ENCODE measurements at places on chromosomes 13 and 19.

DNA sequence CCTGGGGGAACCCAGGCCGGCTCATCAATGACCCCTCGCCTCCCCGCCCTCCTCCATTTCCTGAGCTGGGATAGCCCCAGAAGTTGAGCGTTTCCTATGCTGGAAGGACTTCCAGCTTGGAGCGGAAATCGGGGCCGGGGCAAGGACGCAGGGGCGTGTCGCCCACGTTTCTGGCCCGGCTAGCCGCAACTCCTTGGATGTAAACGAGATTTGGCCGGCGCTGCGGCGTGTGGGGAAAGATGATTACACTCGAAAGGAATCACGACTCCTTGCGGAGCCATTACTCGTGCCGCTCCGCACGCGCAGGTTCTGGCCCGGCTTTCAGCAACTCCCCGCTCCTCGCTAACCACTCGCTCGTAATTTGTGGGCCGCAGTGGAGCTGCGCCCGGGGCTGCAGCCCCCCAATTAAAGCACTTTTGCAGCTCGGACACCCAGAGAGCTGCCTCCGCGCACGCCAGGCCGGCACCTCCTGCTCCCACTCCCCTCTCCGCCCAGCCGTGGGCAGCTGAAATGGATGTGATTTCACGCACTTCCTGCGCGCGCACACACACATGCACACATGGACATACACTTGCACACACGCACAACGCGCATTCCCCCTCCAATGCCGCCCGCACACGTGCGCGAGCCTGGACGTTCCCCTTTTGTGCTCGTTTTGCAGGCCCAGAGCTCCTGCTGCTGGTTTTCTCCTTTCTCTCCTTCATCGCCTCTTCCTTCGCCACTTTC lies 15.7 kb downstream of the ZIC5 start:
- no peak for DNase-seq

GRCh38 chr13:67123165-67123564 lies 107.0 kb downstream of the PCDH9 start:
- DNase-seq: no peak

GRCh38 chr19:31515931-31516330 lies 166.7 kb upstream of the TSHZ3 start:
- no peak for DNase-seq

- no peak for DNase-seq
Measured at GRCh38 chr13:111857336-111857735, 209.6 kb upstream of the SOX1 start.

DNA sequence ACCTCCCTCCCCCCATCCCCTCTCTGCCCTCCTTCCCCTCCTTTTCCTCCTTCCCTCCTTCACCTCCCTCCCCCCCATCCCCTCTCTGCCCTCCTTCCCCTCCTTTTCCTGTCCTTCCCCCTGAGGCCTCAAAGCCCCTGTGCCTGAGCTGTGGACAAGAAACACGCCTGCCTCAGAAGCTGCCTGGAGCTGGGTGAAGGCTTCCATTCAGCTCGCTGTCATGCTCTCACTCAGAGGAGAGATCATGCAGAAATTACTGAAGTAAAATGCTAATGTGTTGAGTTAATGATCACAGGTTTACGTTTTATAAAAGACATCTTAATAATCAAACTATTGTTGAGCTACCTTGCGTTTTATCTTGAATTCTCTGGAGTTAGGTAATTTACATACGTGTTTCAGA lies 114.5 kb downstream of the ATP11A start:
- DNase-seq: no peak

GRCh38 chr19:7152568-7152967 lies 83.1 kb downstream of the ZNF557 start:
- DNase-seq: no peak

DNA sequence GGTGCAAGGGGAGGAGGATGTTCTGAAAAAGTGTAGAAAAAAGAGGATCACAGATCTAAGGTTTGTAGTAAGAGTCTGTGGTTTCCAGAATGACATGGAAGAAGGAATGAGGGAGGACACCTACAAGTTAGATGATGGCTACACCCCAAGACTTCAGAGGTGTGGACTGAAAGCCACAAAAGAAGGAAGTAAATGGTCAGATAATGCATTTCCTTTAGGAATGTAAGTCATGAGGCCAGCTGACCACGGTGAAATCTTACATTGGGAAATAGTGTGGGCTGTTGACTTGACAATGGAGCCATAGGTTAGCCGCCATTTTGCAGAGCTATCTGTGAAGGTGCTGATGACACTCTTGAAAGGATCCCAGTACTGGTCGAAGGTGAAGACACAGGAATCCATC lies 25.3 kb upstream of the FBXO27 start:
- no peak for DNase-seq

GRCh38 chr19:31390711-31391110 lies 41.5 kb upstream of the TSHZ3 start:
- no peak for DNase-seq

GRCh38 chr13:48769107-48769704 lies 115.5 kb downstream of the CYSLTR2 start:
- DNase-seq: peak; percentile 72

GRCh38 chr19:35330475-35330874 lies 1.5 kb downstream of the CD22 start:
- DNase-seq: no peak

- no peak for DNase-seq
Measured at GRCh38 chr13:73816702-73817101, 317.5 kb downstream of the KLF12 start.

DNA sequence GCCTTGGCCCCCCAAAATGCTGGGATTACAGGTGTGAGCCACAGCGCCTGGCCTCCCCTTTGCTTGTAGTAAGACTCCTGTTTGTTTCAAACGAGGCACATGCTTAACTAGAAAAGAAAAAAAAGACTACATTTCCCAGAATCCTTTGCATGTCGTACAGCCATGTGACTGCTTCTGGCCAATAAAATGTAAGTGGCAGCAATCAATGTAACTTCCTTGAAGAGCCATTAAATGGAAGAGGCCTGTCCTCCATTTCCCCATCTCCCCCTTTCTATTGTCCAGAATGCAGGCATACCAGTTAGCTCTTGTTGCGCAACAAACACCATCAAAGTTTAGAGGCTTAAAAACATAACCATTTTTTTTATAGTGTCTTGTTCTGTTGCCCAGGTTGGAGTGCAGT lies 10.4 kb upstream of the GPR32 start:
- DNase-seq: no peak

DNA sequence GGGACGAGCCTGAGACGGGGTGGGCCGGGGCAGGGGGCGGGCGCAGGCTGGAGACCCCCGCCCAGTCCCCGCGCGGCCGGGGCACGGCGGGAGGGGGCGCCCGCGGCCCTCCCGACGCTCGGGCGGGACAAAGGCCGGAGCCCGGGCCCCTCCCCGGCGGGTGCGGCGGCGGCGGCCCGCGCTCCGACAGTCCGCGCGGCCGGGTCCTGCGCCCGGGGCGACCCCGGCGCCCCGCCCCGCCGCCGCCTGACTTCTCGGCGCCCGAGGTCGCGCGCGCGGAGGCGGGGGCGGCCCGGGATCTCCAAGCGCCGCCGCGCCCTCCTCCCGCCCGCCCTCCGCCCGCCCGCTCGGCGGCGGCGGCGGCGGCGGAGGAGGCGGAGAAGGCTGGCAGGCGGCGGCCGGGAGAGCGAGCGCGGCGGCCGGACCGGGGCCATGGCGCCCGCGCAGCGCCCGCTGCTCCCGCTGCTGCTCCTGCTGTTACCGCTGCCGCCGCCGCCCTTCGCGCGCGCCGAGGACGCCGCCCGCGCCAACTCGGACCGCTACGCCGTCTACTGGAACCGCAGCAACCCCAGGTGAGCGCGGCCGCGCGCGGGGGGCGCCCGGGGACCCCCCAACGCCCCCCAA lies at the start of gene EFNA2:
EFNA2 (plus strand) TSS at position 137 of the 624 bp plus-strand sequence; CDS start at position 433, 296 bp downstream.
- DNase-seq: no peak

GRCh38 chr19:51354742-51355148 lies 11.4 kb downstream of the ETFB start:
- DNase-seq: peak; percentile 36

- no peak for DNase-seq
Measured at GRCh38 chr13:100040196-100040595, 48.7 kb upstream of the PCCA start.

GRCh38 chr19:23766951-23767350 lies 8.3 kb upstream of the ZNF681 start:
- no peak for DNase-seq

DNA sequence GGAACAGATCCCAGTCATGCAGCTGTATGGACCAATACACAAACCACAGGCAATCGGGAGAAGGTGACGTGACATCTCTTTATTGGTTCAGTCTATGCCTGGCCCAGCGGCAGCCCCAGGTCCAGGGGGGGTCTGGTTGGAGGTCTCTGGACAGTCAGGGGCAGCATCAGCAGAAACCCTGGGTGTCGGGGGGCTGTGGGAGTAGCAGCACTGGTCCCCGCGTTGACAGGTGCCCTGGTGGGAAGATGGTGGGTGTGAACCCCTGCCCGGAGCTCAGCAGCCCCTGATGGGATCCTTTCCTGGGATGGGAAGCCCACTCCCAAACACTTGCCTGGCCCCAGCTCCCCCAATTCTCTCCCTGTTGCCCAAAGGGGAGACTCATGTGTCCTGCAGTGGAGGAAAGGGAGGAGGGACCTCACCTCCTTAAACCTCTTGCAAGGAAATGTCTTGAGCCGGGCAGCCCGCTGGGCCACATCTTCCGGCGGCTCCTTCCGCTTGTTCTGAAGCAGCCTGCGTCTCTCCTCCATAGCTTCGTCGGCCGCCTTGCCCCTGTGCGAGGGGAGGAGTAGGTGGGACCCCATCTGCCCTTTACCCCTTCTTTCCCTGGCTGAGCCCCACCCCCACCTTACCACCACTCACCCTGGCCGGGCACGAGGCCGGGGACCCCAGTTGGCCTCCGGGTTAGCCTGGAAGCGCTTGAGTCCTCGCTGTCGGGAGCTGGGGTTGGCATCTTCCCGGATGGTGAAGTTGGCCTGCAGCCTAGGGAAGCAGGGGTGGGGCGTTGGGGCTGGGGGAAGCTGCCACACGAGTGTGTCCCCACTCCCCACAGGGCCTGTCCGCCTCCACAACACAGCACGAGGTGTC lies 2.4 kb upstream of the LYL1 start:
- DNase-seq: no peak

- DNase-seq: no peak
Measured at GRCh38 chr13:91346850-91347201, 661 bp upstream of the MIR17HG start.

DNA sequence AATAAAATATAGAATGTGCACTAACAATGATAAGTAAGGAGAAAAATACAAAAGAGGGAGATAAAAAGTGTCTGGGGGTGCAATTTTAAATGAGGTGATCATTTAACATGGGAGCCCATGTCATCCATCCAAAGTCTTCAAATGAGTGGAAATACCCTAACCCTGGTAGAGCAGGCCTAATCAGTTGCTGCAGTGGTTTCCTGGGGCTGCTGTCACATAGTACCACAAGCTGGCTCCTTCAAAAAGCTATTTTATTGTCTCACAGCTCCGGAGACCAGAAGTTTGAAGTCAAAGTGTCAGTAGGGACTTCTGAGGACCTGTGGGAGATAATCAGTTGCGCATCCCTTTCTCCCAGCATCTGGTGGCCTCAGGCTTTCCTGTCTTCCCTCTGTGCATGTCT lies 717.9 kb downstream of the DIAPH3 start:
- DNase-seq: no peak

DNA sequence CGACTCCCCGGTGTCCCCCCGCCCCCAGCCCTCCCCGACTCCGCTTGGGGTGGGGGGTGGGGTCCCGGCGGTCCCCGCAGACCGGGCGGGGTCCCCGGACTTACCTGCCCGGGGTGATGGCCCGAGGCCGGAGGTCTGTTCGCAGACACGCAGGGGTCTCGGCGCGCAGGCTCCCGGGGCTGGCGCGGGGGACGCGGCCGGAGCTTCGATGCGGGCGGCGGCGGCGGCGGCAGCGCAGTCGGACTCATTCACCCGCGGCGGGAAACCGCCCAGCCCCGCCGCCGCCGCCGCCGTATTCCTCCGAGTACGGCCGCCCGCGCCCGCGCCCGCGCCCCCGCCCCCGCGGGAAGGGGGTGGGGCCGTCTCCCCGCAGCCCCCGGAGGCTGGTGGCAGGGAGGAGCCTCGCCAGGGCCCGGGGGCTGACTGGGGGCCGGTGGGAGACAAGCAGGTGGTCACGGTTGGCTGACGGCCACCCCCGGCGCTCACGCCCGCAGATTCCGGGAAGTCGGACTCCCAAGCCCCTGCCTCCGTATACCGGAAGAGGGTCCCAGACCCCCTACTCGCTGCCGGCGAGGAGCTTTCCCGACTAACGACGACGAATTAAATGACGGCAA lies at the start of gene C2CD4C:
C2CD4C (minus strand) TSS at position 246 of the 614 bp plus-strand sequence. CDS start 786 bp downstream, outside the sequence.
- no peak for DNase-seq

GRCh38 chr13:112160558-112160957 lies 93.6 kb downstream of the SOX1 start:
- DNase-seq: no peak

DNA sequence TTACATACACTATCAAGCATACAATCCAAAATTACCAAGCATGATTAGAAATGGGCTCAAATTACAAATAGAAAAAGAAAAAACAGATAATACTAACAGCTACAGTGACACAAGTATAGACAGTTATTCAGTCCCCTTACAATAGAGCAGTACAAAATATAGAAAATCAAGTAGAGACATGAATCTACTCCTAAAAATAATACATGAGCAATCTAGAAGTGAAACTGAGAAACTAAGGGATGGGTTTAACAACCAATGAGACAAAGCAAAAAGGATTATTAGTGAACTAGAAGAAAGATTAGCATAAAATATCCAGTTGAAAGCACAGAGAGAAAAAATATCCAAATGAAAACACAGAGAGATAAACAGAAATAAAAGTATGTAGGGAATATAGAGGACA lies 426.7 kb downstream of the TBC1D4 start:
- no peak for DNase-seq

- DNase-seq: no peak
Measured at GRCh38 chr19:23056516-23056915, 53.5 kb upstream of the ZNF728 start.

GRCh38 chr13:111855786-111856185 lies 211.2 kb upstream of the SOX1 start:
- no peak for DNase-seq

GRCh38 chr13:111948281-111948680 lies 118.7 kb upstream of the SOX1 start:
- DNase-seq: no peak

- no peak for DNase-seq
Measured at GRCh38 chr13:75329723-75330122, 152.2 kb downstream of the TBC1D4 start.

DNA sequence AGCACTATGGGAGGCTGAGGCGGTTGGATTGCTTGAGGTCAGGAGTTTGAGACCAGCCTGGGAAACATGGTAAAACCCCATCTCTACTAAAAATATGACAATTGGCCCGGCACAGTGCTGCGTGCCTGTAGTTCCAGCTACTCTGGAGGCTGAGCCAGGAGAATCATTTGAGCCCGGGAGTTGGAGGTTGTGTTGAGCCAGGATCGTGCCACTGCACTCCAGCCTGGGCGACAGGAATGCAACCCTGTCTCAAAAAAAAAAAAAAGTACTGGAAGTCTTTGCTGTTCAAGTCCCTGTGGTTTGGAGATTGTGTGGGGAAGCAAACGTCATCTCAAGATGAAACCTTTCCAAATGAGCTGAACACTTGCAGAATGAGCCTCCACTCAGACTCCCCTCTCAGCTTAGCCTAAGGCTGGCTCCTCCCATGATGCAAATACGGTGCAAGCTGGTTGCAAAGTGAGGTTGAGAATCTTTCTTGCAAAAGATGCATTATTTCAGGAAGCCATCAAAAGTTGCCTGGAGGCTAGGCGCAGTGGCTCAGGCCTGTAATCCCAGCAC lies 46.2 kb downstream of the MYO9B start:
- DNase-seq: no peak

- peak; percentile 83 for DNase-seq
Measured at GRCh38 chr19:703651-704446, 4.9 kb upstream of the PALM start.

Data from NT2/D1 (cell line).